ENCODE measurements at places on chromosomes 4 and X.

- DNase-seq = no peak
Measured at GRCh38 chr4:48742412-48742811, 37.7 kb downstream of the FRYL start.

DNA sequence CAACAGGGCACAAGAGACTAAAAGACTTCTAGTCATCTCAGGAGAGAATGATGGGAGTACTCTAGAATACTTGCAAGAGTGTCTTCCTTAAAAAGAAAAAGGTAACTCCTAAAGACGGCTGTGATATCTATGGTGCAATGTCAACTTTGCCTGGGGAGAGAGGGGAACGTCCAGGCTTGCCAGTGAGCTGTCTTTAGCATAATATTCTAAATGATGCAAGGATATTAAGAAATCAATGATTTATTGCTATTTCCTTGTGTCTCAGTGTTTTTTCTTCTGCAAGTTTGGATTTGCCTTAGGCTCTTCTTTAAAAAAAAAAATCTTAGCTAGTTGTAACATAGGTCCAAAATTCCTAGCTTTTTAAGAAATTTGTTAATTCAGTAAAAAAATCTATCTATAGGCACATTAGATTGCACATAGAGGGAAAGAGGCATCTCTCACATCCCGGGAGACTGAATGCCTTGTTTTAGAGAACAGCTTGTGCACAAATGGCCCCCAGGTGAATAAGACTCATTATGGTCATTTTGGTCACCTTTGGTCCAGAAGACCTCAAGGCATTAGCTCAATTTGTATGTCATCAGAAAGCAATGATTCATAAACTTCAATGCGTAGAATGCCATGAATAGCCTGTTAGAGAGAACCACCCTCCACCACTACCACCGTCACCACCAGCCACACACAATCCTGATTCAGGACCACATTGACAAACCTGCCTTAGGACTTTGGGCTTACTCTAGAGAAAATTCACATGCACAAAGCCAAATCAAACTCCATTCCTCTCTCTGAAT lies 104.1 kb downstream of the PALLD start:
- no peak for DNase-seq

DNA sequence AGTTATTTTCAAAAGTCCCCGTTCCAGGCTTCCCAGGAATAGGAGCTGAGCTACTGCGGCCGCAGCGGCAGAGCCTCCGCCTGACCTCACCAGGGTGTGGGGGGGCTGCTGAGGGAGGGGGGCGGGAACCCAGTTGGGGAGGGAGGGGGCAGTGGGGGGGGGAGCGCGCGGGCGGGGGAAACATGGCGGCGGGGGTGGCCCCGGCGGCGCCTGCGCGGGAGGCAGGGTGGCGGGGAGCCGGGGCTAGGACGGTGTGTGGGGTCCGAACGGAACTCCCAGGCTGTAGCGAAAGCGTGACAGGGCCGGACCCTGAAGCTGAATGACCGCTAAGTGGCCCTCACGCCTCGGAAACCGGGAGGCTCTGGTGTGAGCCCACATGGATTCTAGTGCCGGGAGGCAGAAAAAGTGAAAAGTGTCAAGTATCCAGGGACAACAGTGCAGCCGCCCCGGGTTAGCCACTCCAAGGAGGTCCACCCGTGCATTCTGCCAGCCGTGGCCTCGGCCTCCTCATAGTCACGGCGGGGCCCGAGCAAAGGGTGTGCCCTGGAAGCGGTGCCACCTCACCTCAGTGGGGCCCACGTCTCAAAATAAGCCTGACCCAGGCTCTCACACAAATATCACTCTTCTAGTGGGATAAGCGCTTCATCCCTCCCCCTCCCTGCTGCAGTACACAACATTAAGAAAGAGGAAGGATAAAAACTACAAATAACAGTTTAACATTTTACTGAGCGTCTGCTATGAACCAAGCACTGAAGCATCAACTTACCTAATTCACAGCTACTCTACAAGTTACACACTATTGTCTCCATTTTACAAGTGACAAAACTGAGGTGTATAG lies at the start of gene KLHL13:
Gene KLHL13, minus strand, starts transcription at position 98 of the 838 bp plus-strand sequence. CDS start 88,337 bp downstream, outside the sequence.
- peak; percentile 39 for DNase-seq

DNA sequence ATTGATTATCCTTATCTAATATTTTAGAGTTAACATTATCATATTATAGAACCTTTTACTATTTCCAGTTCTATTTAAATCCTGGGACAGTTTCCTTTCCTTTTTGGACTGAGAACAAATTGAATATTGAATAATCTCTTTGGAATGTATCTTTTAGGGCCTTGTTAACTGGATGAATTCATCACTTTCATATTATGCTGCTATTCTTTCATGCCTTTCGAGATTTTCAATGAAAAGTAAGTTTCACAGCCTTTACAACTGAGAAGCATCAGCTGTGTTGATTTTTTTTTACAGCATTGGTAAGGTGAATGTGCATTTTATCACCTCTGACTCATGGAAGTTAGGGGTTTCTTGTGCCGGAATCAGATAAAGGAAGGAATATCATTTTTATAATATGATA lies 39.6 kb downstream of the PDLIM5 start:
- DNase-seq = no peak

DNA sequence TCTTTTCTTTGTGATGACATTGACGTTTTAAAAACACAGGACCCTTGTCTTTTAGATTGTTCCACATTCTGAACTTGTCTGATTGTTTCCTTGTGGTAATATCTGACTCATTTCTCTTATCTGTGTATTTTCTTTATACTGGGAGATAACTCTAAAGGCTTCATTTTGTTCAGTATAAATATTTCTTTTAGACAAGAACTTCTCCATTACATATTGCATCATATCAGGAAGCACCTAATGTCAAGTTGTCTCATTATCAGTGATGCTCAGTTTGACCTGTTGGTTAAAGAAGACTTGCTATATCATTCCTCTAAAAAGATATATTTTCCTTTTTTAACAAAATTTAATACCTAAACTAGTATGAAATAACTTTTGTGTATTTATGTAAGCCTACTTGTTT lies 152.3 kb upstream of the BMP3 start:
- DNase-seq = no peak

DNA sequence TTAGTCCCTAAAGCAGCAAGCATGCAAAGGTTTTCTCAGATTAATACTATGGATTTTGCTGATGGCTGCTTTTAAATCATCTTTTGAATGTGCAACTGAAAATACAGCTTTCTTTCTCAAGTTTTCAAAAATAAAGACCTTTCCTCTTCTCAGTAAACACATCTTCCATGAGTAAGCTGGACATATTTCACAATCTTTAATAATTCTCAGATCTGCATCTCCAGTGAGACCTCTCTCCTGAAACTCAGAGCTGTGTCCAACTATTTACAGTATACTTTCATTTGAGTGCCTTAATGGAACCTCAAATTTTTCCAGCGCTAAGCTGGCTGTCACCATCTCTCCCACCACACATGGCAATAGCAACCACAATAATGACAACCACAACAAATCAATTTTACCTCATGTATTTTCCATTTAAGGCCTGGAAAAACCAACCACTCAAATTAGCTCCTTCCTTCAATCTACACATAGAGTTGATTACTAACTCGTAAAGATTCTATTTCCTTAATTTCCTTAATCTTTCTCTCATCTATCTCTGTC lies 192.4 kb upstream of the RPL34 start:
- DNase-seq = no peak

DNA sequence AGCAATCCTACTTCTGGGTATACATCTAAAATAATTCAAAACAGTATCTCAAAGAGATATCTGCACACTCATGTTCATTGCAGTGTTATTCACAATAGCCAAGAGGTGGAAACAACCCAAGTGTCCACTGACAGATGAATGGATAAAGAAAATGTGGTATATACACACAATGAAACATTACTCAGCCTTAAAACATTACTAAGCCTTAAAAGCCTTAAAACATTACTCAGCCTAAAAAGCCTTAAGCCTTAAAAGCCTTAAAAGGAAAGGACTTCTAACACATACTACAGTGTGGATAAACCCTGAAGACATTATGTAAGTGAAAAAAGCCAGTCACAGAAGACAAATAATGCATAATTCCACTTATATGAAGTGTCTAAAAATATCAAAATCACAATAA lies 40.3 kb upstream of the TFDP3 start:
- no peak for DNase-seq

GRCh38 chrX:16484338-16484737 lies 165.6 kb upstream of the S100G start:
- no peak for DNase-seq

GRCh38 chr4:33751050-33751449 lies 2493.3 kb downstream of the ARAP2 start:
- DNase-seq = no peak

GRCh38 chr4:113820108-113820507 lies 58.6 kb upstream of the CAMK2D start:
- no peak for DNase-seq

- DNase-seq = no peak
Measured at GRCh38 chr4:65623506-65623905, 46.8 kb downstream of the EPHA5 start.

DNA sequence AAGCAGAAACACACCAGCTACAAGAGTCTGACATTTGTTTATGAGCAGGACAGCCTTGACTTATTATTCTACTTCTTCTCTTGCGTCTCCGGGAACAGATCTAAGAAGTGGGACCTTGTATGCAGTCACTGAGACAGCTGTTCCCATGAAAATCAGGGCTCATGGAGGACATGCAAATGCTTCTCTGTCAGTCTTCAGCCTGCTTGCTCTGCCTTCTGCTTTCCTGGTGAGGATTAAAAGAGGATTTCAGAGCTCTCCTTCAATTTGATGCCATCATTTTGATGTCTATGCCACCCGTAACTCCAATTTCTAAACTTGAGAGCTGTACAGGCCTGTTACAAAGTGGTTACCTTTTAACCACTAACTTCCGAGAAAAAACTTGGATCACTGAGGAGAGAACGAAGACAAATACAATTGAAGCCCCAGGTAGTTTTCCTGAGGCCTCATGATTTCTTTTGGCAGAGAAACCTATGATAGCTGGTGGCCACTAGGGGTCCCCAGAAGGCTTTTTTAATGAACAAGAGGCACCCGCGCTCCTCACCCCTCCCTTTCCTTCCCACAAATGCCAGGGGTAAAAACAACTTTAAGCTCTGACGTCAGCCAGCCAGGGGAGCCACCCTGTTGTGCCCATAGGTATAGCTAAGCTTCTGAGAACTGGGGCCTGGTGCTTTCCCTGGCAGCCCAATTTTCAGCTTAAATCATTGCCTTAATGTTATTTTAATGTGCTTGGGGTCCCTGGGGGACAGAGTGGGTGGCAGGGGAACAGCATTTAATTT lies 97.0 kb downstream of the DDIT4L start:
- DNase-seq = peak; percentile 48

- DNase-seq = no peak
Measured at GRCh38 chr4:107156443-107156842, 120.3 kb upstream of the DKK2 start.

DNA sequence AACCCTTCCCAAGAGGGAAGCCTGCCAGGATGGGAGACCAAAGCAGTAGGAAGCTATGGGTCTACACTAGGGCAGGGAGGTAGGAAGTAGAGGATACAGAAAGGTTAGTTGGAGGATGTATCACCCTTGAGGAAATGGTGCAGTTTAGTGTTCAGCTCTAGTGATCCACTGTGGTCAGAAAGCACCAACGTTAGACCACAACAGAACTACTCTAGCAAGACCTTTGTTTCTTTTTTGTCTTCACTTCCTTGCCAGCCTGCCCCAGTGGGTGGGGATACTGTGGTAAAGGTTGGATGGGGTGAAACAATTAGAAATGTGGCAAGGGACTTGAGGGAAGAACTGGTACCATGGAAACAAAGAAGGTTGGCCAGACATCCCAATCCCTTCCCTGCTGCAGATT lies 83.3 kb downstream of the DDIT4L start:
- peak; percentile 17 for DNase-seq

DNA sequence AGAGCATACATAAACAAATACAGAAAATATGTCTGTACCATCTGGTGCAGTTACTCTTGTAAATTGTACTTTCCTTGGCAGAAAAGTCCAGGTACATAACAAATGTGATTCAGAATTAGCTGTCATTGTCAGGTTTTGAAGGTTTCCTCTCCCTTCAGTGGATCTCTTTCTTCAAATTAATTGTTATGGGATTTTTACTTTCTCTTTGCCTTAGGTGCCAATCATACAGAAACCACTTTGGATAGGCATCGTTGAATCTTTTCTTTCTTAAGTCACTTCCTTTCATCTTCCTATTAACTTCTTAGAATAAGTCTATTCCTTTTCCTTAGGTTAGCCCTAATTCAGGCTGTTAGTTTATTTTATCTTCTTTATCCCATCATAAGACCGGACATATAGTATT lies 1992.1 kb upstream of the IGFBP7 start:
- no peak for DNase-seq

DNA sequence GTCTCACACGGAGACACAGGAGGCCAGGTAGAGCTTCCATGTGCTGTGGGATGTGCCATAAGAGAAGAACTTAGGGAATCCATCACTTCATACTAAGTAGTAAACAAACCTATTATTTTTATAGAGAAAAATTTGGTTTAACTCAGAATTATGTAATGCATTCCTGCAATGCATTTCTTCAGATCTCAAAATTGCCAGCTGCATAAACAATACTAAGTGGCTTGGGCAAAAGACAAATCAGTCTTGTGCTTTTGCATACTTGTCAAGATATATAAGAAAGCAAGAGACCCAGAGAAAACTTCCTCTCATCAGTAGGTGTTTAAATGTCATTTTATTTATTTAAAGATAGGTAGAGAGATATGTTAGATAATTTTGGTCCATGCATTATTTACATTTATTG lies 382.1 kb upstream of the CTSO start:
- no peak for DNase-seq

DNA sequence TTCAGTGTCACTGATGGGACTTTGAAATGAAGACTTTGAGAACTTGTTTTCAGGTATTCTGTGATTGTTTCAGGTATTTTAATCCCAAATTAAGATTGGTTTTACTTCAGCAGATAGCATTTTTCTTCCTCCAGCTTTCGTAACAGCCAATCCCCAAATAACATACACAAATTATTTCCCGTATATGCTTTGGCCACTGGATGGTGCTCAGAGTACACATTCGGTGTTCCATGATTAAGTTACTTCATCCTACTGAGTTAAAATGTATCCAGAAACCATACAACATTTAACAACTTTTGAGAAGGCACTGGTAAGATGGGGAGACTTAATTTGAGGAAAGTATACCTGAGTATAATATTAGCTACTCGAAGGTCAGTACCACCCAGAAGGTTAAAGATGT lies 233.4 kb upstream of the FAM47A start:
- no peak for DNase-seq
